ENCODE measurements at places on chromosomes 16 and 17.

GRCh38 chr16:75248142-75248535 is 3.3 kb downstream of the BCAR1 start:
- no peak for DNase-seq

GRCh38 chr16:50932348-50932935 is 190.6 kb downstream of the CYLD start:
- no peak for DNase-seq

- no peak for DNase-seq
Measured at GRCh38 chr16:8649829-8650554, 24.4 kb upstream of the ABAT start.

DNA sequence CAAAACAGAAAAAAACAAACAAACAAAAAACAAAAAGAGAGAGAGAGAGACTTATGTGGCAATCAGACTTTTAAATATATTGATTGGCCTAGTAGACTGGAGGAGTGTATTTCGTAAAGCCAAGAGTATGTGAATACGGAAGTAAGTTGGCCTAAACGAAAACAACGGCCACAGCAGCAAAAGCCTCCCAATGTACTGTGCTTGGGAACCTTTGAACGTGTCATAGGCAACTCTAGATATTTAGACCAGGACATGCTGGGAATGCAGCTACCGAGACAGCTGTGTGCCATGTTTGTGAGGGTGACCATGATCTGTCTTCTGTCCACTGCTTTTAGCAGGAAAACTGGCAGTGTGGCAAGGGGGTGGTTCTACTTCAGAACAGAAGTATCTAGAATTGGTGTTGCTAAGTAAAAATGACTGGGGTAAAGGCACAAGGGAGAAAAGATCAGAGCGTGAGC is 7.4 kb downstream of the MAF start:
- DNase-seq = no peak

GRCh38 chr16:25066747-25067631 is 44.6 kb upstream of the LCMT1 start:
- peak; percentile 40 for DNase-seq

- no peak for DNase-seq
Measured at GRCh38 chr17:45662432-45662831, 121.7 kb upstream of the CRHR1 start.

- DNase-seq = no peak
Measured at GRCh38 chr17:2905269-2905668, 109.0 kb downstream of the RAP1GAP2 start.

GRCh38 chr16:85990861-85991301 is 91.9 kb downstream of the IRF8 start:
- DNase-seq = no peak

DNA sequence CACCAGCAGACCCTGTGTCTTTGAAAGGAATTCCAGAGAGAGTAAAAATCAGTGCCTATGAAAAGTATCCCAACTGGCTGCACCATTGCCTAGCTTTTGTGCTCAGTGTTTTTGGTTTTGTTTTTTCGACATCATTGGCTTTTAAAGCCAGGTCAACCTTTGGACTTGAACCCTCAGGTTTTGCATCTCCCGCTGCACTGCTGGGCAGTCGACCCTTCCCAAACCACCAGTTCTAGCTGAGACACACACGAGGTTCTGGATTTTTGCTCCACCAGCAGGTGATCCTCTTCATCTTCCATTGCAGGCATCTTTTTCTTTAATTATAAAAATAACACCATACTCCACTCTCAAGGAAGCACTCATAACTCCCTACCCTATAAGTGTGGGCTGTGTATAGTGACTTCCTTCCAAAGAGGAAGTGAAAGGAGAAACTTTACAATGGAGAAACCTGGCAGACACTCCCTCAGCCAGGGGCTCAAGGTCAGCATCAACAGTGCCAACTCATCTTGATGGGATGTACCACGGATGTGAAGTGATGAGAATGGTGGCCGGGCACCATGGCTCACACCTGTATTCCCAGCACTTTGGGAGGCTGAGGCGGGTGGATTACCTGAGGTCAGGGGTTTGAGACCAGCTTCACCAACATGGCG is 57.8 kb downstream of the BMERB1 start:
- no peak for DNase-seq

GRCh38 chr17:64180089-64181073 is 50.4 kb upstream of the ERN1 start:
- no peak for DNase-seq

- no peak for DNase-seq
Measured at GRCh38 chr17:28069061-28069460, 26.6 kb downstream of the NLK start.

GRCh38 chr17:42669977-42670788 is 6.6 kb downstream of the PLEKHH3 start:
- DNase-seq = no peak

GRCh38 chr17:1060991-1061390 is 64.1 kb downstream of the TIMM22 start:
- no peak for DNase-seq

DNA sequence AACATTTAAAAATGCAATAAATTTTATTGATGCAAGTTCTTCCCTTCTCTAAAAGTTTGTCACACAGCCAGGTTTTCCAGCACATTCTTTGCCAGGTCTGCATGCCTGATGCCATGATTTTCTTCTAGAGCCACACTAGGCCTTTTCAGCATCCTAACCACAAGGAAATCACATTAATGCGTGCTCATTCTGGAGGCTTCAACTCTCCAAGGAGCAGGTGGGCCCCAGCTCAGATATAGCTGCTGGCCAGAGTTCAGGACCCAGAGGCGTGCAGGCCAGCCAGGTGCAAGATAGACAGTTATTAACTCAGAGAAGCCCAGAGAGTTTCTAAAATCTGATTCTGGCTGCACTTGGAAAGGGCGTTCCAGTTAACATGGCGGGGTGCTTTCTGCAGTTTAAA is 124.5 kb upstream of the MAF start:
- DNase-seq = no peak

DNA sequence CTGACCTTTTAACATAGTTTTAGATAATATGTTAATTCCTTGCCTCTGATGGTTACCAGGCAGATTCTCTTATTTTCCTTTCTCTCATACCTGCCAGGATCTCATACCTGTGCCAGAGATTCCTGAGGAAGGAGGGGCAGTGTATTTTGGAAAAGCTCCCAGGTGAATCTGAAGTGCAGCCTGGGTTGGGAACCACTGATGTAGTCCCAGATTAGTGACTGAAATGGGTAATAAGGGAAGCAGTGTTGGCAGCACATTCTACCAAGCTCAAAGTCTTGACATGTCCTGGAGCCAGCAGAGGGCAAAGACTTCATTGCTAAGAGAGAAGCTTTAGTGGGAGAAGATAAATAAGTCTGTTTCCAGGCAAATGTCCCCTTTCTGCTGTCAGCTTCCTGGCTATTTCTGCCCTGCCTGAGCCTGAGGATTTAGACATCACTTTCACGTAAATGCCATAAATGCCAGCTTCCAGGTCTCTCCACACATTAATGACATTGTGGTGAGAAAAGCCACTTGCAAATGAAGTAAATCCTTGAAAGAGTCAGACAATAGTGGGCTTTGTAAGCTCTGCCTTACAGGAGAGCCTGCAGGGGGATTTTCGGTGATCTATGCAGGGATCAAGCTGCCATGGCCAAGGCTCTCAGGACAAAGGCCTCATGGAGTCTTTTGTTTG is 40.9 kb upstream of the C16orf78 start:
- no peak for DNase-seq

DNA sequence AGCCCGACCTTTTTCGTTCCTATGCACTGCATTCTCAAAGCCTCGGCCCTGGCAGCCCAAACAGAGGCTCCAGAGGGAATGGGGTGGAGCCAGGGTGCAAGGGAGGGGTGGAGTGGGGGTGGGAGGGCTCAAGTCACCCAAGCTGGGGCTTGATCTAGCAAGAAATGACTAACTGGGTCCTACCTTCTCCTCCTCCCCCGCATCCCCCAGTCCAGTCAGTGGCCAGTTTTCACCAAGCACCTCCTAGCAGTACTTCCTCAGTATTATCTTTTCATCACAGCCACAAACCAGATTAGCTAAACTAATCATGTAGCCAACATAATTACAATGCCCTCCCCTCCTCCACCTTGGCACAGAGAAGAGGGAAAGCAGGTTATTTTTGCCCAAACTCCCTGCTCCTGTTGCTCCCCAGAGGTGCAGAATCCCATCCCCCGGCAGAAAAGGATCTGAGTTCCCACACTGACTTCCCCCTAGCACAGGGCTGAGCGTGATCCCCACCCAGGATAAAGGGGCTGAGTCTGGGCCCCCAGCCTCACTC is 2.2 kb downstream of the JUP start:
- DNase-seq = no peak

DNA sequence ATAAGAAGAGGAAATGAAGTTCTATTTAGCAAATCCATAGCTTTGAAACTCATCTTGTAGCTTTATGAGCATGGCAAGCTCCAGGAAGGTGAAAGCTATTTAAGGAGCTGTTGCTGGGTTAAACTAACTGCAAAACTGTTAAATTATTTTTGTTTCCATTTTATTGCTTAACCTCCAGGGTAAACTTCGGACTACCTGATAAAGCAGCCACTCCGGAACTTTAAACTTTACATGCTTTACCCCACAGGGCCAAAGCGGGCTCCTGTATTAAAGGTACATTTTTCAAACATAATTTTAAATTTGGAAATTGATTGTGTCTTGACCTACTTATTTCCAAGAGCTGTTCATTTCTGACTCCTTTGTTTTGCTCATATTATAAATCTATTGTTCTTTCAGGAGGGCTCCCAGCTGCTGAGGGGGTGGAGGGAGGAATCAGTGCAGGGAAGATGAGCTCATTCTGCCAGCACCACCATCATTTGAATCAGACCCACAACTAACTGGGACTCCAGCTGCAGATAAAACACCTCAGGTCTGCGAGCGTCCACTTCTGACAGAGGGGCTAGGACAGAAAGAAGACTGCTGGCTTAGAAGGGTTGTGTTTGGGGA is 157.9 kb downstream of the IRX3 start:
- no peak for DNase-seq

DNA sequence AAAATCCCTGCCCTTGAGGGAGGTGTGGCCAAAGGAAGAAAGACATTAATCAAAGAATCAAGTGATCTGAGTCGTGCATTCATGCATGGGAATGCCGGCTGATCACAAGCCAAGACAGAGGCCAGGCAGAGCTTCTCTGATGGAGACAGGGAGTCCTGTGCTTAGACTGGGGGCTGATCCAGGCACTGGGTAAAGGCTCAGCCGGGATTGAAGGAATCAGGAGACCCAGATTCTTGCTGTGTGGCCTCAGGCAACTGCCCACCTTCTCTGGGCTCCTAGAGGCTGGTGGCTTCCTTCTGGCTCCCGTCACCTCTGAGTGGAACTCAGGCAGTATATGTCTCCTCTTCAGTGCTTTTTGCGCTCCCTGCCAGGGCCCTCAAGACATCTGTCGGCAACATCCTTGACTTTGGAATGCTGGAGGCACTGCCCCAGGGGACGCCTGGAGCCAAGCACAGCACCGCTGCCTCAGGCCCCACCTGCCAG is 17.7 kb downstream of the RAI1 start:
- DNase-seq = no peak

DNA sequence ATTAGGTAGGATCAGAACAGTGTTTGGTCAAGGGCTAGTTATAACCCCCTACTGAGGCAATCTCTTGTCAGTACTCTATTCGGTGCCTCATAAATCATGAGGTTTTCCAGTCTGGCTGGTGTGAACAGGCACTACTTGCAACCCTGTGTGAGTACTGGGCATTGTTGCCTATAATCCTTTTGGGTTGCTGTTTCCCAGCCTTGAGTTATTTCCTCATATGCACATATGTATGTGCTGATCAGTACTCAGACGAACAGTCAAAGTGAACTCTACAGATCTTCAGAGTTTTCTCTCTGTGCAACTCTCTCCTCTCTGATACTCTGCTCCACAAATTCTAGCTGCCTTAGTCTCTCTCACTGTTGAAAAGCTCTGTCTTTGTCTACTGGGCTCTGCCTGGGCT is 164.3 kb downstream of the CDK5R1 start:
- DNase-seq = no peak

GRCh38 chr17:59572301-59572924 is 7.0 kb downstream of the DHX40 start:
- no peak for DNase-seq

DNA sequence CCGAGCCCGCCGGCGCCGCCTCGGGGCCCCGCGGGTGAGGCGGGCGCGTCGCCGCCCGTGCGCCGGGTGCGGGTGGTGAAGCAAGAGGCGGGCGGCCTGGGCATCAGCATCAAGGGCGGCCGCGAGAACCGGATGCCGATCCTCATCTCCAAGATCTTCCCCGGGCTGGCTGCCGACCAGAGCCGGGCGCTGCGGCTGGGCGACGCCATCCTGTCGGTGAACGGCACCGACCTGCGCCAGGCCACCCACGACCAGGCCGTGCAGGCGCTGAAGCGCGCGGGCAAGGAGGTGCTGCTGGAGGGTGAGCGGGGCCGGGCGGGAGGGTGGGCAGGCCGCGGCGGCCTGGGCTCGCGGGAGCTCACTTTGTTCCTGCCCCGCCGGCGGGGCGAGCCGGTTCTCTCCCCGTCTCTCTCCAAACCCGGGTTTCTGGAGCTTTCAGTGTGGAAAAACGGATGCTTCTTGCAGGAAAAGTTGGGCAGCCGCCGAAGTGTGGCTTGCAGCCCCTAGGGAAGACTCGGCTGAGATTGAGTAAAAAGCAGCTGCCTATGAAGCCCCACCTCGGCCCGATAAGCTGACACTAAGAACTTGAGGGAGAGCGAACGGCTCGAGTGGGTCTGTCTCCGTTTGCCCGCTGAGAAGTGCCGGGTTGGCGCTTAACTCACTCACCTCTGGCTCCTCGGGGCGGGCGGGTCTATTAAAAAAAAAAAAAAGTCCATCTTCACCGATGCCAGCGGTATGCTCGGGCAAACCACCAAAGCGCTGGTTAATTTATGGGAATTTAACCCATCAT is 677 bp downstream of the SNTB2 start:
- DNase-seq = no peak

- no peak for DNase-seq
Measured at GRCh38 chr16:75264999-75265910, 13.8 kb upstream of the BCAR1 start.

GRCh38 chr16:58937661-58938060 is 203.5 kb upstream of the GOT2 start:
- DNase-seq = no peak

DNA sequence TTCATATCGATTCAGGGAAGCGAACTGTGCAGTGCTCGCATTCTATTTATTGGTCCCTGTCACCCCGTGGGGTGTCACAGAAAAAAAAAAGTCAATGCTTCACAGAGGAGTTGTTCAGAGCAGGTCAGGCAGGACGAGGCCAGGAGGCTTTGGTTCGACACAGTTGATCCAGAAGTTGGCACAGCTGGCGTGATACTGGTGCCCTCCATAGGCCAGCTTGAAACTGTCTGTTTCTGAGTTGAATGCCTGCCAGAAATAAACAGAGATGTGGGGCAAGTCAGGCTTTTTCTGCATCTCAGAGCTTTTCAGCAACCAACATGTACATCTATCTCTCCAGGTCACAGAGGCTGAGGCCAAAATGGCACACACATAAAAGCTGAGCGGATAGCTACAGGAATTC is 29.1 kb downstream of the DUSP14 start:
- DNase-seq = no peak

DNA sequence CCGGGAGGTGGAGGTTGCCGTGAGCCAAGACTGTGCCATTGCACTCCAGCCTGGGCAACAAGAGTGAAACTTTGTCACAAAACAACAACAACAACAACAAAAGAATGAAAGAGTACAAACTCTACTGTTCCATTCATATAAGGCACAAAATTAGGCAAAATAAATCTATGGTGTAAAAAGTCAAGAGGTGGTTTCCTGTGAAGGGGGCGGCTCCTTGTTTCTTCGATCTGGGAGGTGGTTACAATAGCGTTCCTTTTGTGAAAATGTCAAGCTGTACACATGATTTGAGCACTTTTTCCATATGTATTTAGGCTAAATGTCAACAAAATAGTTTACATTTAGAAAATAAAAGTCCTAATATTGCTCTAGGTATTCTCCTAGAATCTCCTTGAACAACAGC is 6.9 kb downstream of the SIAH1 start:
- no peak for DNase-seq

All from fibroblast of skin of left biceps (primary cell).